Effector memory CD8-positive, alpha-beta T cell (primary cell): ENCODE measurements at places on chromosomes 13 and 19.

DNA sequence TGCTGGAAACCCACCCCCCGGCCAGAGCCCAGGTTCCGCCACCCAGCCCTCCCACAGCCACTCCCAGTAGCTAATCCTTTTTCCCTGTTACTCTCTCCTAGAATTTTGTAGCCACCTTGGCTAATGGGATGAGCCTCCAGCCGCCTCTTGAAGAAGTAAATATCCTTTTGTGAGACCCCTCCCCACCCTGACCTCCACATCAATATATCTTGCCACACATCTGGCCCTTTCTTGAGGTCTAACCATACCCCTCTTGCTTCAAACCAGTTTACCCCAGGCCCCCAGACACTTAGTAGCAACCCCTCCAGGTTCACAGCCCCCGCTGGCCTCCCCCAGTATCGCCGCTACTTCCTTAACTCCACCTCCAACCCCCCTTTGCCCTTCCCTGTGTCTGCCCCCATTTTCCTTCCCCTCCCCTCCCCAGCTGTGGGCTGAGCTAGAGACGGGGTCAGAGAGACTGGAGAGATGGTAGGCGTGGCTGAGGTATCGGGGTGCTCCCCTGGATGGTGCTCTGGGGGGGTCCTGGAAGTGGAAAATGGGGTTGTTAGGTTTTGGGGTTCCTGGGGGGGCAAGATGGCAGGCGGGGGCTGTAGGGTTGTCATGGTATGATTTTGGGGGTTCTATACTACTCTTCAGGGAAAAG lies 2.8 kb downstream of the PRMT1 start:
- H3K36me3 ChIP-seq = peaks cover 61% of the 10 kb centered on the region
- peak overlapping the region; percentile 4 for H3K4me3 ChIP-seq
- no peaks in the 10 kb centered on the region for H3K27me3 ChIP-seq
- no peak for DNase-seq
- H3K4me1 ChIP-seq = peaks cover 40% of the 10 kb centered on the region

DNA sequence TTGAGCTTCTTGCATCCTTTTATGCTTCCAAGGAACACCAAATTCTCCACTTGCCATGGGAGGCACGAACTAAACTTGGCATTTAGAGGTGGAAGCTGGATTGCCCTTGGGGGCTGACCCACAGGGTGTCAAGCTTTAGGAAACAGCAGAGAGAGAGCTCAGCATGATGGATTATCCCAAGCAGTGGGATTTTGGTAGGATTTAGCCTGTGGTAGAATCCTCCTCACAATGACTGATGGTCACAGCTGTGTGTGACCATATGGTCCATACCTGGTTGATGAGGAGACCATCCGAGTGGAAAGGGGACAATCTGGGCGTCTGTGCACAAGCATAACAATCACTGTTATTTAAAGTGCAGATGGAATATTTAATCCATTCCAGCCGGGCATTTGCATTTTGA lies 40.1 kb upstream of the PSG9 start:
- peaks cover 73% of the 10 kb centered on the region for H3K27me3 ChIP-seq
- H3K36me3 ChIP-seq = no peaks in the 10 kb centered on the region
- DNase-seq = no peak
- H3K4me3 ChIP-seq = no peak overlapping the region

GRCh38 chr13:81171065-81171647 lies 830.2 kb upstream of the SPRY2 start:
- no peak overlapping the region for H3K4me3 ChIP-seq
- DNase-seq = no peak
- no peaks in the 10 kb centered on the region for H3K4me1 ChIP-seq

- no peak overlapping the region for H3K4me3 ChIP-seq
- no peak overlapping the region for H3K27ac ChIP-seq
- no peaks in the 10 kb centered on the region for H3K36me3 ChIP-seq
- no peak for DNase-seq
- no peaks in the 10 kb centered on the region for H3K4me1 ChIP-seq
Observed at GRCh38 chr13:64293923-64294322, 2878.3 kb upstream of the PCDH20 start.

GRCh38 chr19:19345232-19345631 lies 24.6 kb downstream of the MAU2 start:
- no peaks in the 10 kb centered on the region for H3K27me3 ChIP-seq
- H3K36me3 ChIP-seq = peaks cover 57% of the 10 kb centered on the region
- no peaks in the 10 kb centered on the region for H3K4me1 ChIP-seq
- H3K4me3 ChIP-seq = no peak overlapping the region
- DNase-seq = no peak
